Central memory CD4-positive, alpha-beta T cell (primary cell): ENCODE measurements at places on chromosomes 5 and 9.

DNA sequence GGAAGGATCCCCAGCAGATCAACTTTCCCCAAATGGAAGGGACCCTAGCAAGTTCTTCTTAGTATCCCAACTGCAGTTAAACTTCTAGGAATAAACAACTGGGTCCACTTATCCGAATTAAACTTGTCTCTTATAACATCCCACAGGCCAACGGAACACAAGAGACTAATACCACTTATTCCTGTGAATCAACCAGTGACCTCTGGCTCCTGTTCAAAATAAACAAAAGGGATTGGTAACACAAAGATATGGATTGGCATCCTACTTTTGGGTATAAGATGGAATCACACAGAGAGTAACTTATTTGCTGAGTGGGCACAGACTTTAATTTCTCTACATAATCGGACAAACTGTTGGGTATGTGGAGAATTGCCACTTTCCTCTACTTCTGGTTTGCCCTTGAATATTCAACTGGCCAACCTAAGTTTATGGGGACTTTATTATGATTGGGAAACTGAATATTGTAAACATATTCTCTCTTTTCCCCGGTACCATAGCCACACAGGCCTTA is 12.4 kb upstream of the PAIP1 start:
- DNase-seq = no peak

- no peak for DNase-seq
These were observed 226.2 kb downstream of the ATPSCKMT start for GRCh38 chr5:10023494-10023893.

- no peak for DNase-seq
These were observed 357.3 kb downstream of the SPOCK1 start for GRCh38 chr5:137141779-137142178.

DNA sequence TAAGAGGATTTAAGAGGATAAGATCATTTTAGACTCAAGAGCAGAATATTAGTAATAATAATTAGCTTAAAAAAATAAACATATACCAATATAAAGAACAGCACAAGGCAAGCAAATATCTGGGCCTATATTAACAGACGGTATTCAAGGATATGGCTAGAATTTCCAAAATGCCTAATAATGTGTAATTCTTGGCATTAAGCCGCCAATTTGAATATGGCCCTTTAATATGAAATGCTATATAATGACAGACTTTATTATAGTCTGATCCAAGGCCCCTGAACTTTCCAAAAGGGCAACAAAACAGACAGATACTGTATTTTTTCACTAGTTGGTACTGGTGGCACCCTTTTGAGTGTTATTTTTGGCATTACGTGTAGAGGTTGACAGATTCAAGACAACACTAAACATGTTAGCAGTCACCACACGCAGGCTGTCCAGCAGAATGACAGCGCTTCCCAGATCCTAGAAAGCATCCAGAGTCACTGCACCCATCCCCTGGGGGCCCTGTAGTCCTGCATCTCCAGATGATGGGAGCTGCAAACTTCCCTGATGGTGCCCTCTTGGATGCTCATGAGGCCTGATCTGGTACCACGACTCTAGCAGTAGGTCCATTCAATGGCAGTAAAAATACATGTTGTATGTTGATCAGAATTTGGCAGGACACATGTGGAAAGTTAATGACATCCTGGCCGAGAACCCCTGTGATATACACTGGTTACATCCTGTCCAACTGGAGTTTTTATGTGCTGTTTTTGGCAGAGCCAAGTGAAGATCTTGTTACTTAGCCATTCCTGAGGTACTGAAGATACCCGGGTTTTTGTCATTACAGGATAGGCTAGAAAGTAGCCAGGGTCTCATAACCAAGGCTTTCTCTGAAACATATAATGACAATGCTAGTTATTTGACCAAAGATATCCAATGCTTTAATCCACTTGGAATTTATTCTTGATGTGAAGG is 1.7 kb upstream of the ABL1 start:
- no peak for DNase-seq

- no peak for DNase-seq
These were observed 161.8 kb upstream of the SPRY4 start for GRCh38 chr5:142486581-142486980.

- no peak for DNase-seq
These were observed 192.0 kb downstream of the ADAMTSL1 start for GRCh38 chr9:18665947-18666346.

DNA sequence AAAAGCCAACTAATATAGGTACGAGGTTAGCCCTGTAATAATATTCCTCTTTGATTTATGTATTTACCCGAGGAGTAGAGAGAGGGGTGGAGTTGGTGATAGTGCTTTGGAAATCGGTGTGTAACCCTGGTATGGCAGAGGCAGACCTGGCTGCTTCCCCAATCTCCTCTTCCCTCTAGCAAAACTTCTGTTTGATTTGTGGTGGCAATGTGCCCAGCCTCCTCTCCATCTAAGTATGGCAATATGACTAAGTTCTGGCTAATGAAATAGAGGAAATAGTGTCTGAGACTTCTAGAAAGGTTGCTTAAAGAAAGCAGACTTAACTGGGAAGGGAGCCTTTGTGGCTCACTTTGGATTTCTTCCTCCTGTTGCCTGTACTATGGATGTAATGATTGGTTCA is 491.1 kb downstream of the ENC1 start:
- no peak for DNase-seq
